ENCODE measurements at places on chromosomes 2 and 18. TPM values are rescaled to one million over a fixed set of nuclear protein-coding genes. Genes with fewer than 3 reads are reported as not detected.

Gene KCNIP3
- 2.6 TPM for total RNA-seq

Gene NEMP2
- total RNA-seq = 6.7 TPM

Gene PAX3
- total RNA-seq = 15.7 TPM

Gene RNU2-63P
- not detected for total RNA-seq

Gene TMEM247
- not detected for total RNA-seq

Gene FIGN
- total RNA-seq = 0.57 TPM

Gene NYAP2
- not detected for total RNA-seq

Gene SLC25A12
- total RNA-seq = 23.1 TPM

Gene CAPN13
- not detected for total RNA-seq

Gene EVX2
- total RNA-seq = not detected

Gene SERPINB12
- total RNA-seq = not detected

Gene PRSS56
- total RNA-seq = not detected

Gene EML6
- total RNA-seq = 2.1 TPM

Gene AMER3
- not detected for total RNA-seq

Gene SLC66A2
- 11.3 TPM for total RNA-seq

Gene CENPA
- 27.9 TPM for total RNA-seq

Gene ACMSD
- total RNA-seq = not detected

Gene DNAJC5G
- not detected for total RNA-seq

Gene ZNF892
- total RNA-seq = 1.7 TPM

Gene REG3G
- total RNA-seq = not detected

Gene KCNE4
- total RNA-seq = 2.0 TPM

Gene PSMA8
- total RNA-seq = not detected

Gene IL37
- not detected for total RNA-seq

Gene PROKR1
- not detected for total RNA-seq

Gene AGXT
- not detected for total RNA-seq

Gene MAP3K19
- not detected for total RNA-seq

Gene POTEJ
- total RNA-seq = 0.06 TPM

Gene DCDC2C
- total RNA-seq = not detected

Gene NTSR2
- total RNA-seq = not detected

Gene GATA6
- total RNA-seq = 19.0 TPM

Gene GPBAR1
- total RNA-seq = not detected

Gene BOLL
- total RNA-seq = not detected

Gene LRRC30
- not detected for total RNA-seq

Gene CNRIP1
- 26.1 TPM for total RNA-seq

Gene UGT1A8
- total RNA-seq = 15.1 TPM

Gene ARL4C
- total RNA-seq = 42.6 TPM

Gene GPAT2
- total RNA-seq = 0.06 TPM

Gene PLEKHH2
- total RNA-seq = 0.51 TPM

Gene LINC00305
- total RNA-seq = not detected
